ENCODE measurements at places on chromosomes 11 and 22.

DNA sequence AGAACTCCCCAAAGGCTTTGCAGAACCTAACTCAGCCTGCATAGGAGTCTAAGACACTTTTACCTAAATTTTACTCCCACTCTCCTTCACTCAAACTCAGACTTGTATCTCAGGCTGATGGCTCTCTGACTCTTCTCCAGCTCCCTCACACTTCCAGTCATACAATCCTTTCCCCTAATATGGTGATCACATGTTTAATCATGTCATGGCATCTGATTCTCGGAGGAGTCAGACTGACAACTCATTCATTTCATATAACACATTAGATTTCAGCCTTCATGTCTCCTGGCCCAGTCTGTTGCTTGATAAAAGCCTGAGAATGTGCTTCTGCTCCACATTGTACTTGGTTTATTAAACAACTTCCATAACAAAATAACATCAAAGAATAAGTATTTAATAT is 1503.9 kb upstream of the TENM4 start:
- no peak for DNase-seq

GRCh38 chr11:57164317-57164716 is 17.4 kb upstream of the LRRC55 start:
- DNase-seq, result no peak

- DNase-seq, result no peak
These were observed 65.2 kb downstream of the DSCAML1 start for GRCh38 chr11:117731722-117732290.

DNA sequence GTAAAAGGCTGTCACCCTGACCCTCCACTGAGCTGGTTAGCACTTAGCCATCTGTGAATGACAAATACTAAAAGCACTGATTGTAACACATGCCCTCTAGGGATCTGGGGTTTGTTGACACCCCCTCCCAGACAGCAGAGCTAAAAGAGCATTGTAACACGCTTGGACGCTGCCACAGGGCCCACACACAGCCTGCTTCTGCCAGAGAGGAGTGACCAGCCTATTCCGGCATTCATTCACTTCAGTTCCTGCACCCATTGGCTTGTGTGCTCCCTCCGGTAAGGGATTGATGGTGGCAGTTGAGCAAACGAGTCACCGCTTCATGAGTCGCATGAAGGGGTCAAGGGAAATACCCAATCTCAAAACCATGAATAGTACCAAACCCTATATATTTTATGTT is 15.8 kb downstream of the OR10D3 start:
- no peak for DNase-seq

DNA sequence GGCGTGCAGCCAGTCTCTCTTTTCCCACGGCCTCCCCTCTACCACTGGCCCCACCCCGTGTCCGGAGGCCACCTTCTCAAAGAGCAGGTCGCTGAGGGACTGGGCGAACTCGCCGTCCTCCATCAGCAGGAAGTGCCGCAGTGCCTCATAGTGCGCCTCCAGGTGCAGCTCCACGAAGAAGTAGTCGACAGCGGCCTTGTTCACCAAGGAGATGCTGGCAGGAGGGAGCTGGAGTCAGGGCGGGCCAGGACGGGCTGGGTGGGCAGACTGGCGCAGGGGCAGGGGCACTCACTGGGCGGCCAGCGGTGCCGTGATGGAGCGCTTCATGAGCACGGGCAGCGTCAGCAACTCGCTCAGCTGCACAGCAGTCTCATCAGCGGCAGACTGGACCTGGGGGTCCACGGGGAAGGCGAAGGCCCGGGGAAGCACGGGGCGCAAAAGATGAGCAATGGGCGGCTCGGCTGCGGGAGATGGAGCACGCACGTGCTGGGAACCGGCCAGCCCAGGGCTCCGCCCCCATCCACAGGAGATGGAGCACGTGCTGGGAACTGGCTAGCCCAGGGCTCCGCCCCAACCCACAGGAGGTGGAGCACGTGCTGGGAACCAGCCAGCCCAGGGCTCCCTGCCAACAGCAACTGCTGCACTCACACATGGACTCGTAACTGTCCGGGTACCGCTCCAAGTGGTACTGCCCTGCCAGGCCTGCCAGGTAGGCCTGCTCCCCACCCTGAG is 18.4 kb downstream of the SELENOO start:
- DNase-seq, result peak; percentile 17

- no peak for DNase-seq
These were observed 70.3 kb downstream of the INSC start for GRCh38 chr11:15185021-15185420.

DNA sequence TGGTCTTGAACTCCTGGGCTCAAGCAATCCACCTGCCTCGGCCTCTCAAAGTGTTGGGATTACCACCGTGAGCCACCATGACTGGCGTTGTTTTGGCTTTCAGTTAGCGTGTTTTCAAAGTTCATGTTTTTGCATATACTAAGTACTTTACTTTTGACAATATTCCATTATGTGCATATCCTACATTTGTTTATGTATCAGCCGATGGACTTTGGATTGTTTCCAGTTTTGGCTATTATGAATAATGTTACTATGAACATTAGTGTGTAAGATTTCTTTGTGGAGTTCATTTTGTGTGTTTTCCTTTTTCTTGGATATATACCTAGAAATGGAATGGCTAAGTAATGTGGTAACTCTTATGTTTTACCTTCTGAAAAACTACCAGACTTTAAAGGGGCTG is 9.9 kb downstream of the CSTF3 start:
- DNase-seq, result no peak

GRCh38 chr11:102577182-102577581 is 46.6 kb upstream of the MMP7 start:
- DNase-seq, result no peak

DNA sequence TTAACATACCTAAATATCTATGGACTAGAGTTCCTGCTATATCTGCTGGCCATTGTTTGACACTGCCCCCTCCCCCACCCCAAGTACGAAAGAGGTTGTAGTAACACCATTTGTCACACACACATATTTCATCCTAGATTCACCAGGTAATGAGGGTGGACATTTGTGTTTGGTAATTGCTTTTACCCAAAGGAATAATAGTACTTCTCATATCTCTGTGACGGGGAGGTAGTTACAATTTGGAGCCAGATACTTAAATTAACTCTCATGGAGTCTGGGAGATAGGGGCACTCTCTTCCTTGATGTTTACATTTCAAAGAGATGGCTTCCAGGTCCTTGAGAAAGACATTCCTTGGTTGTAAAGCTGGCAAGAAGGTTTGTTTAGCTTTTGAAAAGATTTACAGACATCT is 38.7 kb downstream of the REXO2 start:
- no peak for DNase-seq

- DNase-seq, result no peak
These were observed 83.2 kb upstream of the PITPNB start for GRCh38 chr22:28002181-28002700.

- DNase-seq, result no peak
These were observed 3.4 kb upstream of the LDHC start for GRCh38 chr11:18408558-18409291.

- DNase-seq, result no peak
These were observed 7.4 kb downstream of the ATL3 start for GRCh38 chr11:63663809-63664208.

- no peak for DNase-seq
These were observed 96.8 kb downstream of the BDNF start for GRCh38 chr11:27603376-27603990.

DNA sequence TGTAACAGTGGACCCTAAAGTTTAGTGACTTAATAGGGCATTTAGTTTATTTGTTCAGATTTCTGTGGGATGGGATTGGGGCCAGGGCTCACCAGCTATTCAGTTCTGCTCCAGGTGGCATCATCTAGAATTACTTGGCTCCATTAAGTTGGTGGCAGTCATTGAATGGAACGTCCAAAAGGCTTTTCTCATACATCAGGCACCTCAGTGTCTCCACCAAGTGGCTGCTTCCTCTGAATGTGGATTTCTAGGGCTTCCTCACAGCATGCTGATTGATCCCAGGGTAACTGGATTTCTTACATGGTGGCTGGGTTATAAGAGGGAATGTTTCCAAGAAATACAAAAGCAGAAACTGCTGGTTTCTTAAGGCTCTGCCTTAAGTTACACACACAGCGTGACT is 34.7 kb downstream of the USP47 start:
- DNase-seq, result no peak

Data from NCI-H1436 (cell line).